ENCODE measurements at places on chromosomes 4 and X.

DNA sequence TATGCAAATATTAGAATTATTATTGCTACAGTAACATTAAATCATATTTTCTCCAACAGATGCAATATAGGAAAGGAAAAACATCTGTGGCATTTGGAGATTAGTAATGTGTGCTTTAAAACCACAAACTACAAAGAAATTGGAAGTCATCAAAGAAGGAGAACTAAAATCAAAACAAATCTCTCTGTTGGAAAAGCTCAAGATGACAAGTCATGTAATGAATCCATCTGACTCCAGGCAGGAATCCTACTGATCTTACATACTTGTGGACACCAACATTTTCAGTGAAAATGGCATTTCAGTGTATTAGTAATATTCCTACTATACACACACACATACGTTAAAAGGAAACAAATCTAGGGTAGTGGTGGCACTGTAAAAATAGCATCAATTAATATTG is 98.2 kb downstream of the SLC39A8 start:
- DNase-seq: no peak

DNA sequence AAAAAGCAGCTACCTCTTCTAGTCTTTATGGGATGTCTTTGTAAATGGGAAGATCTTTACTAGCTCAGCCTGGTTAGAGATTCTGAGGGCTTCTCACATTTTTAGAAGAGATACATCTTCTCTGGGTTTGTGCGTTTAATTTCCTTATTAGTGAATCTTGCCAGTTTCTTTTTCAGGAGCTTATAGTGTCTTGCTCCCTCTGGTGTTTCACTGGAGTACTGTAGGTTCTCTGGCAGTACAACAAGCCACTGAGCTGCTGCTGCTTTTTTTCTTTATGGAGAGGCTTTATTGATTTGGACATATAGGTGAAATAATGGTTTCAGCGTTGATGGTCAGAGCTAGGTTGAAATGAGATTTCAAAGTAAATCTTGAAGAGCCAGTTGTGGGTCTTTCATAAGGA is 82.9 kb downstream of the LAS1L start:
- no peak for DNase-seq

DNA sequence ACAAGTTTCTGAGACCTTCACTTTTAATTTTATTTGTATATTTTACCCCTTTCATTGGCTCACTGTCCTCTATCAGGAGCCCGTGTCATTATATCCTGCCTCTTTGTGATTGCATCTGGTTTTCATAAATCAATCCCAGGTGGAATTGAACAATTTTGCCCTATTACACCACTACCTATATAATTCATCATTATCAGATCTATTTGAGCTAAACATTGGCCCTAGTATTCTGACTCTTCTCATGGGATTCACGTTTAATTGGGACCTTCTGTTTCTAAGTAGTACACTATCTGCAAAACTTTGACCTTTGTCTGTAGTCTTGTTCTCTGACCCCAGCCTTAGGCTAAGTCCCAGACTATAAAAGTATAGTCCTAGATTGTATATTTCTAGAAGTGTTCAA is 114.1 kb downstream of the FAT4 start:
- no peak for DNase-seq

DNA sequence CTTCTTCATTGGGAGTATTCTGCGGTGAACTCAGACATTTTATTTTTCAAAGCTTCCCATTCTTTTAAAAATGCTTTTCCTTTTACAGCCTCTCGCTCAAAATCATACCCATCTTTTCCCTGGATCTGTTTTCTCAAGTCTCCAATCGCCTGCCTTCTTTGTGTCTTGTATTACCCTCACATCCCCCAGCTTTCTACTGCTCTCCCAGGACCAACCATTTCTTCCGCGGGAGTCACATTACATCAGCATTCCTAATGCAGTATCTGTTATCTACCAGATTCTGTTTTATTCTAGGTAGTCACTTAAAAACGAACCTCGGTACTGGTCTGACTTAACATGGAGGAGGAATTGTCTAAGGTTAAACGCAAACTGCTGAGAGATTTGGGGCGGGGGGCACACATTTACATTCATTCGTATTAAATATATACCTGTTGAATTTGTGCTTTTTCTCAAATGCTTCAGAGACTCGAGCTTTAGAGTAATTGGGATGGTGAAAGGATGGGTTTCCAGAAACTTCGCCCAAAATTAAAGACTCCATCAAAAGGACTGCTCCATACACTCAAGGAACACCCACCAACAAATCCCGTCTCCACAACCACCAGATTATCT is 493 bp upstream of the UCHL1 start:
- DNase-seq: no peak

DNA sequence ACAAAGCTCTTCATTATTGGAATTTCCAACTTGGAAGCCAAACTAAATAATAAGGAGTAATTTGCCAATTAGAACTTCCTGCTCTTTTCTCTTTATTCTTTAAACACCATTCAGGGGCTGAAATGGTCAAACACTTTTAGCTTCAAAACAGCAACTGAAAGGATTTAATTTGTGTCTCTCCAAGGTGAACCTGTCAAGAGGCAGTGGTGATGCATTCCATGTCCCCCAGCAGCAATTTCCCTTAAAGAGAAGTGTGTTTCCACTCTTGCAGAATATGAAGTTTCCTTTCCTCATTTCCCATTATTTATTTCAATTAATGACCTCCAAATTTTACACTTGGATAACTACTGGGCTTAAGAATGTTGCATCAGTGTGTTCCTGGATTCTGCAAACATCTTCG is 156.0 kb downstream of the COL25A1 start:
- DNase-seq: no peak

DNA sequence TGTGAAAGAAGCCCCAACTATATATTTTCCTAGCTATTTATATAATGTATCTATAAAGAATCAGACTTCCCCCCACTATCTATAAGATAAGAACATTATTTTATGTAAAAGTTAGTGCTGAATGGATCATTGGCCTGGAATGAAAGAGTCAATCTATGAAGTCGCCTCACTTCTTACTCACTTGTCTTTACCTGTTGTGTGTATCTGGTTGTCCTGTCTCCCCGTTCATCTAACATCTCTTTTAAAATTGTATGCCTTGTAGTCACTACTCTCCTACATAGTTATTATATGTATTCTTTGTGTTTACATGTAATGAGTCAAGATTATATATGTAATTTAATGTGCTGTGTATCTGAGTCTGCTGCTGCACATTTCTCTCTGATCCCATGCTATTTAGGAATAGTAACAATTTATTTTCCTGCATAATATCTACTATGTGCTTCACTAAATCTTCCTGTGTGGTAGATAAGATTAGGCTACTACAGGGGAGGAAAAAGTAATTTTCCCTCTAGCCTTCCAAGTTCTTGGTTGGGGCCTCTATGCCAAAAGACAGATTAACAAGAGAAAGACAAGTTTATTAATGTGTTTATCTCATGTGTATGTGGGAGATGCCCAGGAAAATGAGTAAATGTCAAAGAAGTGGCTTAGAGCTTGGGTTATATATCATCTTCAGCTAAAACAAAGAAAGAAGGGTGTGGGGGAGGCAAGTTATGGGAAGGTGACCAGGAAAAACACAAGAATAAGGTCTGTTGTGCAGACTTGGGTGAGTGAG is 77.6 kb upstream of the FRMPD4 start:
- DNase-seq: no peak

DNA sequence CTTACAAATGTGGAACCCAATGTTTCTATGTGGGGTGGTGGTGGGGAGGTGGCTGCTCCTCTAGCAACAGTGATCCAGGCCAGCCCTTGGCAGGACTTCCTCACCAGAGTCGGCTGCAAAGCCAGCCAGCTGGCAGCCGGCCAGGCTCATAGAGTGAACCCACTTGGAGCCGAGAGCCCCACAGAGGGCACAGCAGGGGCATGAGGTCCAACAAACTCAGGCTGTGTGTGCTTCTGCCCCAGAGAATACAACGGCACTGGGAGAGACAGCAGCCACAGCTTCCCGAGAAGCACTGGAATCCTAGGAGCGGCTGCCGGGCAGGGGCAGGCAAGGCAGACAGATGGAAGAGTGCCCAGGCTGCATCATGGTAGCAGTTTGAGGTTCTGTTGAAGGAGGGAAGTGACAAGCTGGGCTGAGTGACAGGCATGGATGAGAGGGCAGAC is 23.5 kb upstream of the SOWAHD start:
- no peak for DNase-seq

DNA sequence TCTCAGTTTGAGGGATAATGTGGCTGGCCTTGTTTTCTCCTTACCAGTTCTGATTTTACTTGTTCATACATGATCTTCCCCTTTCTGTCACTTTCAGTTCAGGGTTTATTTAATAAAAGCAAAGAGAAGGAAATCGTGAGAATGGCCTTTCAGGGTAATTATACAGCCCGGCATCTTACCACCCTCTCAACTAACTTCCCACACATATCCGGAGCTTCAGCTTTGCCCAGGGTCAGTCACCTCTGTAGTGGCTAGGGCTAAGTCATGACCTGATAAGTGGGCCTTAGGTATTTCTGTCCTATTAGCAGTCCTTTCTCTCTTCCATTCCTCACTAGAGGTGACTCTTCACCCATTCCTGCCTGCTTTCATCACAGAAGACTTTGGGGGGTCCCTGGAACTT is 15.8 kb downstream of the TRPC5 start:
- no peak for DNase-seq

GRCh38 chr4:20678400-20678799 is 21.9 kb upstream of the PACRGL start:
- no peak for DNase-seq
